ENCODE measurements at places on chromosomes 2 and 18.

- no peak for DNase-seq
Measured at GRCh38 chr2:199057936-199058335, 399.8 kb downstream of the SATB2 start.

GRCh38 chr2:52918551-52918950, 849.1 kb upstream of the CHAC2 start:
- DNase-seq = no peak

DNA sequence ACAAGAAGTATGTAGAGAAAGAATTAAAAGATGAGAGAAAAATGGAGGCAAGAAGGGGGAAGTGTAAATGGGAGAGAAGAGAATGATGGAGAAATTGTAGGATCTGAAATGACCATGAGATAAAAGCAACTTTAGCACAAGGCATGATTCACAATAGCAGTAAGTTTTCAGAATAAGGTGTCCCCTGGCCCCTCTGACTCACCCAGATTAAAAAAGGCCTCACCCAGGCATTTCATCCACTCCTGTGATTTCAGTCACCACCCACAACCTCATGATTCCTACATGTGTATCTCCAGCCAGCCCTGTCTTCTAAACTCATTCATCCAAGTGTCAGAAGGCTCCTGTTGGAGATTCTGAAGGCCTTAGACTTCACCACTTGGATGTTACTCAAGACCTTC, 56.6 kb downstream of the SP100 start:
- no peak for DNase-seq

DNA sequence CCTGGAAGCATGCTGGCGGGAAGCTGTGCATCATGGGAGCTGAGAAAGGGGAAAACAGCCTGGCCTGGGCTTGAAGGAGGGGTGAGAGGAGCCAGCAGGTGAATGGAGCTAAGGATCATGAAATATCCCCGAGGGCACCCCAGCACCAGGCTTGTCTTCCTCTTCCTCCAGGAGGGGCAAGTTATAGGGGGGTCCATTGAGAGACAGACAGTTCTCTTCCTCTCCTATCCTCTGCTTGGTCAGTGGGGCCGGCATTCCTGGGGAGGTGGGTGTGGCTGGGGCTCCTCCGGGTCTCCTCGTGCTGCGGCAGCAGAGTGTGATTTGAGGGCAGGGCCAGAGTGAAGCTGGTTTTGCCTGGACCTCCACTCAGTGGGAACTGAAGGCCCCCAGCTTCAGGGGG, 78.9 kb downstream of the LIPG start:
- no peak for DNase-seq

Measured in NCI-H187 treated with DMSO at 0.1 percent for 48 hours (cell line).